CD4-positive, alpha-beta T cell treated with Interleukin-6 for 4 hours (primary cell): ENCODE measurements at places on chromosomes 1 and 21.

GRCh38 chr21:41437729-41438128 lies 11.7 kb downstream of the MX1 start:
- no peak for DNase-seq

DNA sequence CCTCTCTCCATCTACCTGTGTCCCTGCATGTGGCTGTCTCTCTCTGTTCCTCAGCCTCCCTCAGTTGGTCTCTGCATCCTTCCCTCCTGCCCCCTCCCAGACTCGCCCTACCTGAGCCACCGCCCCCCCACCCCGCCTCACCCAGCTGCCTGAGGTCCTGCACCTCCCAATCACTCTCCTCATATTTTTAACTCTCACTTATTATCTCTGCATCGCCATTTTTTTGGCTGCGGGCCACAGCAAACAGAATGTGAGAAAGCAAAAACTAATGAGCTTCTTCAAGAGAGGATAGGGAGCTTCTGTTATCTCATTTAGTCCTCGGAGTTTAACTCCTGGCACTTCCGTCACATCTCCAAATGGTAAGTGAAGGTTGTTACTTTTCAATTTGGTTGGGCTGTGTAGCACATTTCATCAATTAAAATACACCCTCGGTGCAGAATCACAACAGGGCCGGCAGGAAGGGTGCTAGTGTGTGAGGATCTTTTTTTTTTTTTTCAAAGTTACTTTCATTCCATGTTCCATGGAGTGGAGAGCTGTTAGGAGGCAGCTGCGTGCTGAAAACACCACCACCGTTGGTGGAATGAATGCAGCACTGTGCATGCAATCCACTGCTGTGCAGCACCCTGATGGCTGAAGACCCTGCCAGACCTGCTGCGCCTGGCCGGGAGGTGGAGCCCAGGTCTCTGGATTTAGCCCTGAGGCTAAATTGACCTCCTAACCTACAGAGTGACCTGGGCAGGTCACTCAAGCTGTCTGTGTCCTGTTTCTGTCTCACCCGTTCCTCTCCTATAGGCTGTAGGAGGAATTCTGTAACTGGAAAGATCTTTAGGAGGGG lies 157.2 kb upstream of the NFIA start:
- DNase-seq, result no peak

DNA sequence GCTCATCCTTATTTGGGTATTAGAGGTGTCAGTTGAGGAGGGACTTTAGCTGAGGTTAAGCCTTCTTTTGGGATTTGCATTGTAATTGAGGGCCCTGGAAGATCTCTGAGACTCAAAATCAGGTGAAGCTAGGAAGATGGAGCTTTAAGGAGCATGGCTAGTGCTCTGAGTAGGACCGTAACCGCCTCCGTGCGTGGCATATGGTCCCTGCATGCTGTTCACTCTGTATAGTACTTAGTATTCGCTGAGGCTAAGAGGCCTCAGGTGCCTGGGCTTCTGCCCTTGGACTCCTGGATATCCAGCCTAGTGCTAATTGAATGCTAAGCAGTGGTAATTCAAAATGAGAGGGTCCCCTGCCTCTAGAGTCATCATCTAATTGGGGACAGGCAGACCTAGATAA lies 22.5 kb downstream of the NSUN4 start:
- DNase-seq, result no peak

DNA sequence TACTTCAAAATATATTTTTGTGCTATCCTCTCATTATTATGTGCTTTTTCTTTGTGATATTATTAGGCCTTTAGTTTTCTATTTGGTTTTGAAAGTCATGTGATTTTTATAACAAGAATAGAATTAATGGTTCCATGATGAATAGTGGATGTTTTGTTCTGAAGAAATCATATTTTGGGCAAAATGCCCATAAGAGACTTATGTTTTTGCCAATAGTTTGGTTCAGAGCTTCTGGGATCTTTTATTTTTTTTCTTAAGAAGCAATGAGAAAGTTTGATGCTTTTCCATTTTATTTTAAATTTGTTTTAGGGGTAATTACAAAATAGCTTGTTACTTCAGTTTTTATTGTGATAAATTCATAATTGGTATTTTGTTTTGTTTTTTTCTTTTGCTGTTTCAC lies 49.8 kb downstream of the LYPLAL1 start:
- DNase-seq, result no peak

- no peak for DNase-seq
Measured at GRCh38 chr21:46340998-46341397, 17.0 kb downstream of the PCNT start.

DNA sequence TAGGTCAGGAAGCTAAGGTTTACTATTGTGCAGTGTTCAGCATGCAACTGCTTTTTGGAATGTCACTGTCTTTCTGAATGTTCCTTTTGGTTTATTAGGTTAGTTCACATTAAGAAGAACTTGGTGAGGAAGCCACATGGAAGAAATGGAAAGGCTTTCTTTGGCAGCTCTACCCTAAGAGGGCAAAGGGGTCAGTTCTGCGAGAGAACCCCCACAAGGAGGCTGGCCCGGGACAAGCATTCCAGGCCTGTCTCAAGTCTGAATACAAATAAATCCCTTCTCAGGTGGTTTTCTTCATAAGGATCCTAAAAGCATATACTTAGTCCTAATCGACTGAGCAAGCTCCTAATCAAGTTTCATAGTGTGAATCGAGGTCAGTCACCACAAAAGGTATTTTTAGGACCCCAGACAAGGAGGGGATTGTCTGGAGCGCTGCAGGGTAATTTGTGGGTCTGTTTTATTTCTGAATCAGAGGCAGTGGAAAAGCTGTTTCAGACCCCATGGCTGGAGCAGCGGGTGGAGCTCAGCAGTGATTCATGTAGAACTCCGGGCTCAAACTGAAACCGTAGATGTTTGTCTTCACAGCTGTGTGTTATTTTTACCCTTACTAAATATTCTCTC lies 63.3 kb downstream of the ERG start:
- DNase-seq, result no peak

GRCh38 chr1:208979776-208980175 lies 603.7 kb upstream of the CAMK1G start:
- no peak for DNase-seq

DNA sequence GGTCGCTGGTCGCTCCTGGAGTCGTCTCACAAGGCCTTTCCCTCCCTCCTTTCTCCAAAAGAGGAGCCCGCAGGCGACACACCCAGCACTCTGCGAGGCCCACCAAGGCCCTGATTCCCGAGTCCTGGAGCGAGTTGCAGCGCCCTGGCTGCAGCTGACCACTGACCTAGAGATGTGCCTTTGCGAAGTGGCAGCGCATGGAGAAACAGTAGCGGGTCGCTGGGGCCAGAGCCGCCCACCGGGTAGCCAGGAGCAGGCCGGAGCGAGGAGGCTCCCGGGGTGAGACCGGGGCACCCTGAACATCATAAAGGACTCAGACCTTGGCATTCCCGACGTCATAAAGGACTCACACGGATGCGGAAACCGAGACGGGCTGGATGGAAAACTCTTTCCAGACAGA lies 10.3 kb upstream of the NBPF11 start:
- DNase-seq, result no peak

- DNase-seq, result no peak
Measured at GRCh38 chr21:37214952-37215351, 52.2 kb downstream of the VPS26C start.

GRCh38 chr1:174258148-174258550 lies 98.8 kb downstream of the RABGAP1L start:
- peak; percentile 50 for DNase-seq
